ENCODE measurements at places on chromosomes 6 and 20. TPM values are rescaled to one million over a fixed set of nuclear protein-coding genes. Genes with fewer than 3 reads are reported as not detected.

GRCh38 chr6:169956580-169956979 is 205.2 kb downstream of the ERMARD start:
- DNase-seq = no peak

- no peak for DNase-seq
Measured at GRCh38 chr6:4264601-4265000, 129.2 kb upstream of the ECI2 start.

- DNase-seq = no peak
Measured at GRCh38 chr6:13116155-13116554, 212.2 kb downstream of the TBC1D7 start.

DNA sequence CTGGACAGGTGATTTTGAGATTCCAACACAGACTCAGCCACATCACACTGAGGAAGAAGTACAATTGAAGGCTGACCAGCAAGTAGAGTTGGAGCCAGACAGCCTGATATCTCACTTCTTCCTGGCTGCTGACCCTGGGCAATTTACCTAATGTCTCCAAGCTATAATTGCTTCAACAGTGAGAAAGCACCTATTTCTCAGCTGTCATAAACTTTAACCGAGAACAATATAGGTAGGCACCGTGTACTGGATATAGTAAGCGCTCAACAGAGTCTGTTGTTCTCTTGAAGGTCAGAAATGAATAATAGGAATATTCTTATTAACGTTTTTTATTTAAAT is 28.3 kb downstream of the STX7 start:
- DNase-seq = no peak

- DNase-seq = no peak
Measured at GRCh38 chr6:4778086-4778485, 1.9 kb downstream of the CDYL start.

The MICB gene
- 1.2 TPM for polyA plus RNA-seq

DNA sequence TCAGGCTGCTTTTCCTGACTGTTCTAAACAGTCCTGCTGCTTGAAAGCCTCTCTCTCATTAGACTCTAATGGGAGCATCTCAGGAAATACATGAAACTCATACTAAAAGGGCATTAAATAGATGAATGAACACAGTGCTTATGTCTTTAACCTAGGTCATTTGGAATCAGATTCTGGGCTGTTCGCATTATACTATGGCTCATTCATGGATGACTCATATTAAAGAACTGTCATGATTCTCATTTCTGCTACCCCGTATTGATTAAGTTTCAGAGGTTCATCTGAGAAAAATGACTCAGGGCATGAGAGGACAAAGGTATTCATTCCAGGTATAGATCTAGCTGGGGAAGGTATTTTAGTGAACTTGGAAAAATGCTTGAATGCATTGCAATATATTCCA is 335.5 kb downstream of the GJA1 start:
- no peak for DNase-seq

The PRICKLE4 gene
- 1.7 TPM for polyA plus RNA-seq

The LINC00237 gene
- not detected for polyA plus RNA-seq

DNA sequence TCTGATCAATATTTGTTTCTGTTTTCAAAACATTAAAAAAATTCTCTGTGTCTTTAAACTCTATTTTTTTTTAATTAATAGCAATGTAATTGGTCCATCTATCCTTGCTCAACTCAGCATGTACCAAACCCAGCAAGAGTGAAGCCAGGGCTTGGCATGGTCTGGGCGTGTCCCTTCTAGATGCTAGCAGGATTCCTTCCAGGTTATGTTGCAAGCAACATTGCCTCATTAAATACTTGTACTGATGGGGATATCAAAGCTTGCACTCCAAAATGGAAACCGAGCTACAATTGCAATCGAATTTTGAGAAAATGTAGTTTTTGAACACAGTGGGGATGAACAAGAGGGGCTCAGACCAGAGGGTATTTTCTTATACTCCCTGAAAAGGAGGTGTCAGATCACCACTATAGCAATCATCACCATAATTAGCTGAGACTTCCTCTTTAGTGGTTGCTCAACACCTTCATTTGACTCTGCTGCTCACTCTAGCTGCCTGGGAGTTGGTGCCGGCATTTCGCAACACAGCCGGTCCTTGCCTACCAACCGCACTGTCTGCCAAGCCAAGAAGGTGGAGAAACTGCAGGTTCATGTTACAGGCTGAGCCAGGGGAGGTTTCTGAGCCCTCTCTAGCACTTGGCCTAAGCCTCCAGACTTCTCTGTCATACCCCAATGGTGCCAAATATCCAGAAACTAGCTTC is 67.8 kb upstream of the RALGAPA2 start:
- DNase-seq = peak; percentile 86

- DNase-seq = no peak
Measured at GRCh38 chr20:933029-933428, 16.9 kb upstream of the ANGPT4 start.

- DNase-seq = no peak
Measured at GRCh38 chr6:14720411-14721102, 525.3 kb upstream of the JARID2 start.

GRCh38 chr6:144931172-144932035 is 646.3 kb downstream of the UTRN start:
- no peak for DNase-seq

- no peak for DNase-seq
Measured at GRCh38 chr6:12116264-12116800, 104.2 kb downstream of the HIVEP1 start.

All from right cardiac atrium (tissue), 5 donors.